ENCODE measurements at places on chromosomes 3 and 15.

DNA sequence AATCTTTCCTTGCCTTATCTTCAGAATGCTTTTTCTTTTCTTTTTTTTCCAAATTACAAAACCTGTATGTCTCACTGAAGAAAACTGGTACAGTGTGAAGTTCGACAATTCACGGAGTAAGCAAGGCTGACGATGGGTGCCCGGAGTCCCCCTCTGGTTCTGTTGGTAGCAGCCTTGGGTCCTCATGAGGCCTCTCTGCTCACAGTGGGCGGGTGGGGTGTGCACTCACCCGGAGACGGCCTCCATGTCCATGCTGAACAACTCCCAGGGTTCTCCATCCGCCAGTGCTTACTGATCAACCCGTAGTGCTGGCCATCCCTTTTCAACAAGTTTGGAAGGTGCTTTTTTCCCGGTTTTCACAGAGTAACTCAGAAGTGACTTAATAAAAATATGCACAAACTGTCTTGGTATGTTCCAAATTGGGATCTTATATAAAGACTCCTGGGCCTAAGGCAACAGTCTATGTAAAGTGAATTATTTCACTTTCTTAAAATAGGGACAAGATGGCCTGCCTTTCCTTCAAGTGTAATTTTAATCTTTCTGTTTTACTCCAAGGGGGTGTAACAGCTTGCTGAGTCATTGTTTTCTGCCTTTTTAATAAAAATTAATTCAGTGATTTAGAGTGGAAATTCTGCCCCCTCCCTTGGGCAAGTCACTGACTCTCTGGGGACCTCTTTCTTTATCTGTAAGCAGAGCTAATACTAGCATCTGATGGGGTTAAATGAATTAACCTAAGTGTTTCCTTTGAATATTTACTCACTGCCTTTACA is 23.7 kb downstream of the LRRK1 start:
- no peak for DNase-seq

DNA sequence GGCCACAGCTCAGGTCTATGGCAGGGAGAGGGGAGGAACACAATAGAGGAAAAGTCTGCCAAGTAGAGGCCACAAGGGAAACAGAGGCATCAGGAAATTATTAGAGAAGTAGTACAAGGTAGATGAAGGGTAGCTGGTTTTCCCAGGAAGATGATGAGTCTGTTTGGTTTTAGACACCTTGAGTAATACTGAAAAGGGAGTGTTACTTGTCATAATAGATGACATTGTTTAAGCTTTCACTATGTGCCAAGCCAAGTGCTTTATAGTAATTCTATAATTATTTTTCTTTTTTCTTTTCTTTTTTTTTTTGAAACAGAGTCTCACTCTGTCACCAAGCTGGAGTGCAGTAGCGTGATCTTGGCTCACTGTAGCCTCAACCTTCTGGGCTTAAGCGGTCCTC is 13.7 kb downstream of the PXK start:
- DNase-seq: no peak

- DNase-seq: no peak
These were observed 59.0 kb upstream of the GSK3B start for GRCh38 chr3:120153294-120153693.

- no peak for DNase-seq
These were observed 13.7 kb upstream of the PTPRG start for GRCh38 chr3:61547625-61548024.

GRCh38 chr15:100109486-100110035 is 232.2 kb downstream of the ADAMTS17 start:
- no peak for DNase-seq

DNA sequence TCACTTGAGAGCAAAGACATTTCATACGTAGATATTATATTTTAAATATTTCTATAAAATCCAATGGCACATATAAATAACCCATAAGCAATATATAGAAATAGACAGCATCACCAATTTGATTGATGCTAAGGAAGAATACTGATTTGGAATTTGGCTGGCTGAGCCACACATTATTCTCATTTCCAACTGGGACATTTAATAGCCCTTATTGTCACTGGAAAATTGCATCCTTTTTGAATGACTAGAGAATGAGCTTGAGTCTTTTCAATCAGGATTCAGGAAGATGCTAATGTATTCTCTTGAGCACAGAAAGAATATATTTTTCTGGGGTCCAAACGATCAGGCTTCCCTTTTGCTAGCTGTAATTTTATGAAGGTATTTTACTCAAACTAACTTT is 70.9 kb upstream of the KCNH8 start:
- DNase-seq: no peak

DNA sequence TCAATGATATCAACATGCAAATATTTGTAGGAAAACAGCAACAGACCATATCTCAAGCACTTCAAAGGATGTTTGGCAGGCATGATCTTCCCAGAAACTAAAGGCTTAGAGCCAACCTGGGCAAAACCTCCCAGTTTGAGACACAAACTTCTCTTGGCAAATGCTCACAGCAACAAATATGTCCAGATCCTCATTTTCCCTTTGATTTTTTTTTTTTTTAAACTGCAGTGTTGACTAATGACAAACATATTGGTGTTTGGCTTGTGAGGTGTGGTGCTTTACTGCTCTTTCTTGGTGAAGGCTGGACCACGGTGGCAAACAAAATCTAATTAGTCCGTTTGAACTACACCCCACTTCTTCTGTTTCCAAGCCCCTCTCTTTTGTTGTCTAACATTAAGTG is 87.2 kb downstream of the EBLN2 start:
- no peak for DNase-seq
